ENCODE measurements at places on chromosomes 6 and 20.

DNA sequence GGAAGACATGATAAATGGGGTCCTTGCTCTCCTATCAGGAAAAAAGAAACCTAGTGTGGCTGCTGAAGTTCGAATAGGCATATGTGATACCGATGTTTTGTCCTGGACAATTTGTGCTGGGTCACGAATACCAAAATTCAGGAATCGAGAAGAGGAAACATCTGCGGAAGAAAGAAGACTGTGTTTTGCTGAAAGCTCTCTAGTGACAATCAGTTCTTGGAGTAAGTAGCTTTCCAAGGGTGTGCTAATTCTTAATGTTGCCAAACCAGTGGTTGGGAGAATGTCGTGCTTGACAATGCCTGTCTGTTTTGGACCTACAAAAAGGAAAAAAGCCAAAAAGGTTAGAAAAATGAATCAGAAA is 956.1 kb downstream of the PHF3 start:
- no peak for DNase-seq

- DNase-seq: peak; percentile 33
Measured at GRCh38 chr6:32627831-32628230, 9.4 kb upstream of the HLA-DQA1 start.

DNA sequence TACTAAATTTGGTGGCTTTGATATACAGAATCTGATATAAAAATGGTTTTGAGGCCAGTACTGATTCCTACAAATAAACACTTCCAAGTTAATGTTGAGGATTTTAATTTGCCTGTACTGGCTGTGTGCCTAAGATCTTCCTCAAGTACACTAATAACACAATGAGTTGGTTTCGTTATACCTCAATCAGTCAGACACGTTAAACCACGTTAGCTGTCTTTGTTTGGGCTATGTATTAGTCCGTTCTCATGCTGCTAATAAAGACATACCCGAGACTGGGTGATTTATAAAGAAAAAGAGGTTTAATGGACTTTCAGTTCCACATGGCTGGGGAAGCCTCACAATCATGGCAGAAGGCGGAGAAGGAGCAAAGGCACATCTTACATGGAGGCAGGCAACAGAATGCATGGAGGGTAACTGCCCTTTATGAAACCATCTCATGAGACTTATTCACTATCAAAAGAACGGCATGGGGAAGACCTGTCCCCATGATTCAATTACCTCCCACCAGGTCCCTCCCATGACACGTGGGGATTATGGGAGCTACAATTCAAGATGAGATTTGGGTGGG is 46.2 kb downstream of the NT5E start:
- DNase-seq: no peak

DNA sequence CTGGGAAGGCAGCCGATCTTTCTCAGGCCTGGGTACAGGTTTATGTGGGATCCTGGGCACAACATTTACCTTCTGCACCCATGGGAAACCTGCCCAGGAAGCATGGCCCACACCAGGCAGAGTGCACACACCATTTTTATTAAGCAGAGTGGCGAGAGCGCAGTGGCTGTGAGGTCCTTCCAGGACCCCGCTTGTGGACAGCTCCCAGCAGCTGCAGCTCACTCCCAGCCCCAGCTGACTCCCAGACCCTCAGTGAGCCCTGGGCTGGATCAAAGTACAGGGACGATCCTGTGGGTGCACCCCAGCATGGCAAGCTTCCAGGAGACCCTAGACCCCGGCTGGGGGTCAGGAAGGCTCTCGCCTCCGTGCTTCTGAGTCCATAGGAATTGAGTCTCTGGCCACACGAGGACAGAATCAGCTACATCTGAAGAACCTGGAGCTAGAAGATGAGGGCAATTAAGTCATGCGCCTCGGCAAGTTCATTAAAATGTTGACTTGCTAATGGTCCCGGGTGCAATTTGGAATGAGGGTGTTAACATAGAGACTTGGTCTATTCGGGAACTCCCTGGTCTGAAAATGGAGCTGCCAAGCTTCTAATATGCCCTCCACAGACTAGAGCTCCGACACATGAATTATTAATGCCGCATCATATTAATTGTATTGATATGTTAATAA is 65.4 kb upstream of the SLCO4A1 start:
- no peak for DNase-seq

Measured in activated CD4-positive, alpha-beta T cell treated with anti-CD3 and anti-CD28 coated beads, Interleukin-2, amount 50 U/mL, for 4 hours (primary cell).